ENCODE measurements at places on chromosomes 12 and 14.

- no peak for DNase-seq
Measured at GRCh38 chr14:91570021-91570420, 59.9 kb upstream of the PPP4R3A start.

DNA sequence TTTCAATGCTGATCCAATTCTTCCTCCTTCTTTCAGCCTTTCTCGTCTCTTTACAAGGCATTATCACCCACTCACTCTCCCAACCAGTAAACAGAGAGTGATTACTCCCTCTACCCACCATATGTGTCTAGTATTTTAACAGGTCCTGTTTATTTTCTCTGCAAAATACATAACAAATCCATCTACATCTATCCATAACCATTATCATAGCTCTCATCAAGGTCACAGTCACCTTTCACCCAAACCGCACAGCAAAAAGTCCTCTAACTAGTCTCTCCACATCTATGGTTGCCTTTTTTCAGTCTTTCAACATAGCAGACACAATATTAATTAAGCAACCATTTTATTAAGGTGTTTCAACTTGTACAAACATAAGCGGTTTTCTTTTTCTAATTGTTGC lies 21.9 kb upstream of the RERG start:
- no peak for DNase-seq

DNA sequence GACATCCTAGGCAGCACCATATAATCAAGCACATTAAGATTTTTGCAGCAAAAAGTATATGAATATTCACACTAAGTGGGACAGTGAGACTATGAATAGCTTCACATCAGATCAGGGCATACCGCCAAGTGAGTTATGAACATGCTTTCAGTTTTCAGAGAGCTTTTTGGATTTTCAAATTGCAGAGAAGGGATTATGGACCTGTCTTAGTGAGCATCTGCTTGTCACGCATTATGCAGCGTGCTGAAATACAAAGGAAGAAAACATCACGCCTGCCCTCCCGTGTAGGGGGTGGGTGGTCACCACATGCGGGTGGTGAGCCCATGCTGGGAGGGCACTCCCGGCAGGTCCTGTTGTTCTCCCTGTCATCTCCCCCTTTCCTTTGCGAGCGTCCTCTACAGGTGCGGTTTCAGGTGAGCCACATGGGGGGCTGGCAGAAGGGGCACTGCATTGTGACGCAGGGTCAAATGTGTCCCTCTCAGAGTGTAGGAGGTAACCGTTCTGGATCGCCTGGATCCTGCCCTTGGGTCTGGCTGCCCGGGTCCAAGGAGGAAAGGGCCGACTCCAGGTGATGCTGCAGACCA lies 42.6 kb downstream of the TRAF3 start:
- no peak for DNase-seq

DNA sequence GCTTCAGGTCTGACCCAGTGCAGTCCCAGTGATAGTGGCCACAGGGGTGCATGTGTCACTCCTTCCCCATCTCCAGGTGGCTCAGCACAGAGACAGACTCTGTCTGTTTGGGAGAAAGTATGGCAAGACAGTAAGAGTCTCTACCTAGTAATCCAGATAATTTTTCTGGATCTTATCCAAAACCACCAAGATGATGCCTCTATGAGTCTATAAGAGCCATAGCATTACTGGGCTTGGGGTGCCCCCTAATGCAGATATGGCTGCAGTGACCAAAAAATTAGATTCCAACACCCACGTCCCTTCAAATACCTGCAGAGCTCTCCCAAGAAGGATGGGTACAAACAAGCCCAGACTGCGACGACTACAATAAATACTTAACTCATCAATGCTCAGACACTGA lies 123.8 kb downstream of the GRIP1 start:
- DNase-seq, result no peak

DNA sequence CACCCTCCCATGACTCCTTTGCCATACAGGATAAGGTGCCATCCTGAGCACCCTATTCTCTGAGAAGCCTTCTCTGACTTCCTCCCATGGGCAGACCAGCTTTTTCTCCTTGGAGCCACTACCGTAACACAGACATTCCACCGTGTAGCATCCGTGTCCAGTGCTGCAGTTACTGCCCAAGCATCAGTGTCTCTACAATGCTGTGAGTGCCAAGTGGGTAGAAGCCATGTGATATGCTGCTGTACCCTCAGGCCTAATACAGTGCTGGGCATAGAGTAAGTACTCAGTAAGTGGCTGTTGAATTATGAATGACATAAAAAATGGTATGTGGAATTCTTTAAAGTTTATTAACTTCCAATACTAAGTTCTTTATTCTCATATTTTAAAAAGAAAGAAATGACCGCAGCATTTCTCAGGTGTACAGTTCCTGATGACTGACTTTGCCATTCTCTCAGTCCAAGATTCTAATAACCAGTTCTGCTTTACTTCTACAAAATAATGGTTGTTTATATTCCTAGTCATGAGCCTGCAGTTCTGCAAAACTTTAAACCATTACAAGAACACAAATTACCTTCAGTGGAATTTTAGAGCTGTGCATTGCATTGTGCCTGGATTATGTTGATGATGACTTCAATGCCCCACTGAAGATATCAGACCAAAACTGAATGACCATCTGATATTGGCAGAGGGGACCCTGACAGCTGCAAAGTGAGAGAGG lies 118.7 kb downstream of the RPAP3 start:
- DNase-seq, result no peak

GRCh38 chr12:119176267-119177055 lies 2.3 kb upstream of the HSPB8 start:
- peak; percentile 76 for DNase-seq

GRCh38 chr14:103624860-103625259 lies 4.2 kb upstream of the KLC1 start:
- DNase-seq, result peak; percentile 89

- DNase-seq, result no peak
Measured at GRCh38 chr14:104887623-104888488, 22.8 kb downstream of the CEP170B start.

DNA sequence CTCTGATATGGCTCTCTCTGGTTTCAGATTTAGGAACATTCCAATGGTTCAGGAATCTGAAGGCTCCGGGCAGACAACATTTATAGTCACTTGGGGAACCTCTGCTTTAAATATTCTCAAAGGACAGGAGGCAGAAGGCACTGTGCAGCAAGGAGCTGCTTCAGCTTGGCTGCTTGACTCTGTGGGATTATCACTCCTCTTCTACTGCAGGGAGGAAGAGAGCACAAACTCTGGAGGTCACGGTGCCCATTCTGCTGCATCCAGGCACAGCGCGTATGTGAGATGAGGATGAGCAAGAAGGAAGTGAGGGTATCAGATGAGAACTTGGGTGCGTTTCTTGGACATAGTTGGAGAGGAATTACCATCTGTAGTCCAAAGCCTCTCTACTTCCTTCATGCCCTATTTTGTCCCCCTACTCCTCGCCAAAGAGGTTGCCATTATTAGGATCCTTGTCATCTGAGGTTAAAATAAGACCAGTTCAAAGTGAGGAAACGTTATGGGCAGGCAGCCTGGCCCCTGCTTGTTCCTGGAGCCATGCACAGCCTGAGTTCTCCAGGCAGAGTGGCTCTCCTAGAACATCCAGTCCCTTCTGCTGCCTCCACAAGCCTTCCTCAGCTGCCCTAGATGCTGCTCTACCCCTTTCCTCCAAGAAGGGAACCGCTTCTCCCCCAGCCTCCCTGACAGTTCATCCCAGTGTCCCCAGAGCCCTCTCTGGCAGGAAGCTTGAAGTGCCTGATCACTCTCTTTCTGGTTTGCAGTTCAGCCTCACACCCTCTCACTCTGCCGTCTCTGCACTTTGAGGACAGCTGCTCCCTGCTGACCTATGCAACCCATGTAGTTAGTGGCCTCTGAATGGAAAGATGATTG lies 12.5 kb downstream of the FGF6 start:
- DNase-seq, result no peak

GRCh38 chr14:63204407-63205043 lies at the start of gene RHOJ:
RHOJ (plus strand) TSS chr14:63204443; CDS start chr14:63204870, 427 bp downstream.
- no peak for DNase-seq
